ENCODE measurements at places on chromosomes 4 and X. TPM values are rescaled to one million over a fixed set of nuclear protein-coding genes. Genes with fewer than 3 reads are reported as not detected.

The TCEAL5 gene
- total RNA-seq: not detected

The EMCN gene
- total RNA-seq: not detected

The PABPC5 gene
- not detected for total RNA-seq

The TMEM156 gene
- 17.6 TPM for total RNA-seq

The MAGEA2B gene
- total RNA-seq: not detected

The ADRA2C gene
- total RNA-seq: not detected

The VCX3A gene
- total RNA-seq: not detected

The TENT5D gene
- not detected for total RNA-seq
